ENCODE measurements at places on chromosomes 2 and 18. TPM values are rescaled to one million over a fixed set of nuclear protein-coding genes. Genes with fewer than 3 reads are reported as not detected.

- no peak for DNase-seq
Observed at GRCh38 chr2:174052584-174052976, 87.4 kb upstream of the SP3 start.

SNORC gene
- total RNA-seq = 3.1 TPM

TEX51 gene
- not detected for total RNA-seq

- DNase-seq = no peak
Observed at GRCh38 chr2:61995515-61995914, 90.0 kb downstream of the COMMD1 start.

- no peak for DNase-seq
Observed at GRCh38 chr2:124683536-124684428, 658.7 kb downstream of the CNTNAP5 start.

Measured in spinal cord (tissue), 10 donors.